GOT3 (cell line): ENCODE measurements at places on chromosomes 7 and 10.

GRCh38 chr7:137110091-137110509 is 233.4 kb downstream of the PTN start:
- DNase-seq = no peak

GRCh38 chr10:80122746-80123145 is 9.8 kb upstream of the PLAC9 start:
- DNase-seq = no peak

DNA sequence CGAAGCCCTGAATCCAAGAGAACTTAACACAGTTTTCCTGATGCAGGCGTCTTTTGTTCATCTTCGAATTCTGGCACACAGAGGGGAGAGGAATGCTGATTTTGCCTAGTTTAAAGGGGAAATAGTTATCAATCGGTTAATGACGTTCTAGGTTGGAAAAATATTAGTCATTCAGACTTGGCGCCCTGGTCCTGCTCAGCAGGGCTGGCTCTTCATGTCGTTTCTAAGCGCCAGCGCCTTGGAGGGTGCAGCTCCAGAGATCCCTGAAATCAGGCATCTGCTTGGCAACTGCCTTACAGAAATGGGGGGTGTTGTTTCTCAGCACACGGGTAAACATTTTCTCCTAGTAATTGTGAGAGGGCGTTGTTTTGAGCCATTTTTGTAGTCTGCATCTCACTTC is 1.3 kb upstream of the PRTFDC1 start:
- DNase-seq = no peak

DNA sequence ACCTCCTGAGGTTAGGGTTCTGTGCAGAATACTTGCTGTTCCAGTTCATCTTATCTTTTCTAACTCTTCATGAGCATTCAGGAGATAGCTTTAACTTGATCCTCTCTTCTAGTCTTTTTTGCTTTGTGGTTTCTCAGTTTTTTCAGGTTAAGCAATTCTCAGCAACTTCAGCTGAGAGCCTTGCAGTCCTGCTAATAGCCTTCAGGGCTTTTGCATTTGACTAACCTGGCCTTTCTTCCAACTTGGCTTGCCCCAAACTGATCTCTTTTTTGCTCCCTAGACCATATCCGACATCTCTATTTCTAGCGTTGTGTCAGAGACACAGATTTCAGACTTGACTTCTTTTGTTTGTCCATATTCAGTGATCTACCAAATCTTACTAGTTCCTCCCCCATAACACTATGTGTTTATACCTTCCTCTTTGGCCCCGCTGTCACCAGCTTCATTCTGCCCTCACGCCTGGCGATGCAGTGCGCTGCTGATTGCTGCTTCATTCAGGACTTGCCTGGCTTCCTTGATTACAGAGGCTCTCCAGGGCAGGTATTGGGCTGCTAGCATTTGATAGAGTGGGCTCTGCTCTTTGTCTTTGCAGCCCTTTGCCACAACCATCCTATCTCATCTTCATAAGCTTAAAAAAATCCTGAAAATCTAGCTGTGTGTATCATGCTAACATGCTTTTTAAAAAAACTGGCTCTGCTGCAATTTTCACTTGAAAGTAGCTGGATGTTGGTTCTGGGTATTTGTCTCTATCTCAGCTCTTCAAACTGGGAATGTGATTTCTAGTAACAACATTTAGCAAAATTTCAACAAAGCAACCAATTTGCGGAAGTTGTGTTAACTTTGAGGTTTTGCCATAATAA is 9.6 kb downstream of the CUL1 start:
- no peak for DNase-seq

- no peak for DNase-seq
Measured at GRCh38 chr7:650339-651031, 76.0 kb upstream of the DNAAF5 start.

- no peak for DNase-seq
Measured at GRCh38 chr10:131652438-131653139, 248.2 kb upstream of the PPP2R2D start.

- no peak for DNase-seq
Measured at GRCh38 chr10:5449823-5450222, 37.5 kb downstream of the NET1 start.

GRCh38 chr7:127873715-127874636 is 157.3 kb downstream of the LRRC4 start:
- DNase-seq = no peak

DNA sequence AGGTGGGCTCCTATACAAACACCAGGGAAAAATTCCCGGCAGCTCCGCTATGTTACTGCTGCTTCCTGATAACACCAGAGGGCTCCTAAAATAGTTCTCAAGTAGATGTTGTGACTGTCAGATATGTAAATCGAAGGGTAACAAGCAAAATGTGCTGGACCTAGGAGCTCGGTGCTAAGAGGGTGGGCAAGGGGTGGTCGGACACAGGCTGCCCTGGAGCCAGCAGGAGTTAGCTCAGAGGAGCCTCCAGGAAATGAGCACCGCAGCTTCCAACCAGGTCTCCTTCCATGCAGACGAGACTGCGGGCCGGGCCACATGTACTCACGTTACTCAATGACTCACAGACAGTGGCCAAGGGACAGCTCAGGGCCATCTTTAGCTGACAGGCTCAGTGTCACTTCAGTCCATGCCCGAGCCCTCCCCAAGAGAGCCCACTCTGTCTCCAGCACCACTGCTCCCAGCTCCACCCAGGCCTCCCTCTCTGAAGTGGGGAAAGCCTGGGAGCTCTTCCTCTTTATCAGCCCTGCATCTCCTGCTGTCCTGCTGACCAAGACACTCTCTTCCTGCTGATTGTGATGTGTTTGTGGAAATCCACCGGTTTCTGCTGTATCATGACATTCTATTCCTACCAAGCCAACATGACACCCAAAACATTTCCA is 37.2 kb upstream of the TMEM273 start:
- no peak for DNase-seq

DNA sequence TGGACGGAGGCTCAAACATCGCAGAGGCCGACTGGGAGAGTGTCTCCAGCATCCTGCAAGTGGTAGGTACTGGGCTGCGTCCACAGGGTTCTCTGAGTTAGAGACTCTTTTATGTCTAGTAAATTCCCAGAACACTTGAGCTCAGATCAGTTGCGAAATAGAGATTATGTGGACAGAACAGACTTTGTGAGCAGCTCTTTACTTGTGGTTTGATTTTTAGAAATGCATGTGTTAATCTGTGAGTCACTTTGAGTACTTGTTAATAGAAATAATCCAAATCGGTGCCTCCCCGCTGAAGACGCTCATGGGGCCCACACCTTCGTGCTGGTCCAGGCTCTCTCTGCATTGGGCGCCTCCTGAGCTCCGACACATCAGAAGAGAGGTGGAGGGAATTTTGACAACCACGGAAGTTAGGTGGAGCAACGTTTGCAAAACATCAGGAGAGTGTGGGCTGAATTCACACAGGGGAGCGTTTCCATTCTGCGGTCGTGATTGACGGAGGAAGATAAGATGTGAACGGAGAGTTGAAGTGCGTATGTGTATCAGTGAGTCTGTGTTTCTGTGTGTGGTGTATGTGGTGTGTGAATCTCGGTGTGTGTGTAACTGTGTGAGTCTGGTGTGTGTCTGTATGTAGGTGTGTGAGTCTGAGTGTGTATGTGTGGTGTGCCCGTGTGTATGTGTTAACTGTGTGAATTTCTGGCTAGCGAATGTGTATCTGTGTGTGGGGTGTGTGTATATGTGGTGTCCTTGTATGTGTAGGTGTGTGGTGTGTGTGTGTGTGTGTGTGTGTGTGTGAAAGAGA is 32.1 kb downstream of the PFKP start:
- no peak for DNase-seq
